Astrocyte of the spinal cord (primary cell): ENCODE measurements at places on chromosomes 6 and 20.

DNA sequence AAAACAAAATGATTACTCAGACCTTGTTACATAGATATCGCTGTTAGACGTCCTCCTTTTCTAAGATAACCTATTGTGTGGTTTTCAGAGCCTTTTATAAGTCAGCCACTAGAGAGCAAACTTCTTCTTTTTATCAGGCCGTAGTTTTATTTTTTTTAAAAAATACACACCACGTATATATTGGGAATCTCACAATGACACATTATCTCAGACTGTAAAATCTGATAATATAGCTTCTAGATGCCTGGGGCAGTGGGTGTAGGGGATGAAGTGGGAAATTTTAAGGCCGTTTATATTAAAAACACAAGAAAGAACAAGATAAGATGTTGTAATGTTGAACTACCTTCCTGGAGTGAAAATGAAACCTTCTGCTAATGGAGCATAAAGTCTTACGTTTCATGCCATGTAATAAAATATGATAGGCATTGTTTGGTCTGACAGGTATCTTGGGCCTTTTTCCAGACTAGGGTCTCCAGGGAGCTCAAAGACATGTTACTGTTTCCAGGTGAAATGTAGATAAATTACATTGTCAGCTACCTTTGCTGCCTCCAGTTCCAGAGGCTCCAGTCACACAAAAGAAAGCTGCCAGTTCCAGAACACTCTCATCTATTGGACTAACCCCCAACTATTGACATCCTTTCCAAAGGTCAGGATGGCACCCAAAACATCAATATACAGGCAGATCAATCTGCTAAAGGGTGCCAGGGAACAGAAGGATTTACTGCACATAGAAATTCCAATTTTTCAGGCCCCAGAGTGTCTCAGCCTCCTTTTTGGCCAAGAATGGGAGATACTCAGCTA lies 130.2 kb upstream of the AKIRIN2 start:
- DNase-seq: peak; percentile 56

- no peak for DNase-seq
These were observed 167.7 kb downstream of the ZNF217 start for GRCh38 chr20:53425941-53426340.

- no peak for DNase-seq
These were observed 63.2 kb downstream of the RAB44 start for GRCh38 chr6:36760685-36761435.

- no peak for DNase-seq
These were observed 38.5 kb downstream of the PANK2 start for GRCh38 chr20:3927486-3928291.

DNA sequence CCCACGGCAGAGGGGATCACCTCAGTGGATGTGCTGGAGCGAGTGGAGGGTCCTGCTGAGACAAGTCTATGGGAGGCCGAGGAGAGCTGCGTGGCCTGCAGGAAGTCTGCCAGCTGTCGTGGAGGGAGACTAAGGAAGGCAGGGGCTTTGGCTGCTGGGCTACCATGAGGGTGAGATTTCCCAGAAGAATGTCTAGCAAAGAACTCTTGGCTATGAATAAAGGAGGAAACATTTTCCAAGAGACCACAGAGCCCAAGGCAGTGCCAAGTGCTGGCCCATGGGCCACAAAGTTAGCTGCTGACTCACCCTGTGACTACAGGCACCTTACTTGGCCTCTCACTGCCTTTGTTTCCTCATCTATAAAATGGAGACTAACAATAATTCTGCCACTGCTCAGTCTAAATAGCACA lies 73.4 kb downstream of the PRDM1 start:
- DNase-seq: peak; percentile 96

DNA sequence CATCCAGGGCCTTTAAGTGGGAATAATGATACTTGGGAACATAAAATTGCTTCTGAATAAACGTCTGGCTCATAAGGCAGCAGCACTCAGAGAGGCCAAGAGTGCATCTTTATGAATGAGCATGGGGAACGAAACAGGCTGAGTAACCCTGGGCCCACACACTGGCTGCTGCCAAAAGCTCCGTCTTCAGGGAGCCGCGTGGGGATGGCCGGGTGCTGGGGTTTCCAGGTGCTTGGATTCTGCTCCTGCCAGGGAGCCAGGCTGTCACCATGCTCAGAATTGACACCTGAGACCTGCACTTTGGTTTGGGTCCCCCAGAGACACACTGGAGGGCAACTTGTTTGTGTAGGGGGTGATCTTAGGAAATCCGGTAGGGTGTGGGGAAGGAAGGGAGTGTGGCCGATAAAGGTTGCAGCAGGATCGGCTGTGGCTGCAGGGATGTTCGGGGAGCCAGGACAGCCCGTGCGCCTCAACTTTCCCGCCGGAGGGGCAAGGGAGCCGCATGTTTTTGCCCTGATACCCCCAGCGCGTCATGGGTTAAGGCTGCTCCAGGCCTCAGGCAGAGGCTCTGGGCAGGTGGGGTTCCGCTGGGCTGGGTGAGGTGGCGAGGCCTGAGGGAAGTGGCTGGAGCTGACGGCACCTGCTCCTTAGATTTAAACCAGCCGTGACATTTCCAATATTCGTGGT lies 101.8 kb downstream of the YTHDF1 start:
- DNase-seq: no peak

- no peak for DNase-seq
These were observed 22.5 kb upstream of the IYD start for GRCh38 chr6:150346346-150346745.

- DNase-seq: peak; percentile 13
These were observed 6.1 kb downstream of the UBD start for GRCh38 chr6:29553268-29554057.

GRCh38 chr6:170347975-170348374 lies 41.4 kb downstream of the FAM120B start:
- no peak for DNase-seq

DNA sequence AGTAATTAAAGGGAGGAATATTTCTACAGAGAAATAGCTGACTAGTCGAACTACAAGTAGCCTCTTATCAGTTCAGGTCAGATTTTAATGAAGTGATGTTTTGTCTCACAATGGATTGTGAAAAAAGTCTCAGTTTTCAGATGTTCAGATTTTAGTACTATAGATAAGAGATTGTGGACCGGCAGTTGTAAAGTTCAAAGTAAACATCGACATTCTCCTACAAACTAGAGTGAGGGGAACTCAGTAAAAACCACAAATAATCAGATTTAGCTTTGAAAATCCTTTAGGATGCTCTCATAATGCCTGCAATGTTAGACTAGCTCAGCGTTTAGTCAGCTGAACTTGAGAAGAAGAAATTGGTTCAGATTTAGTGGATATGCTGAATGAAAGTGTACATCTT lies 39.9 kb downstream of the RCAN2 start:
- DNase-seq: no peak

- DNase-seq: no peak
These were observed 134.3 kb downstream of the RTN4IP1 start for GRCh38 chr6:106495014-106495413.

- no peak for DNase-seq
These were observed 34.5 kb downstream of the TXLNB start for GRCh38 chr6:139257291-139257690.

- DNase-seq: peak; percentile 29
These were observed 69.0 kb downstream of the AFG1L start for GRCh38 chr6:108363889-108364313.

GRCh38 chr20:17107127-17107526 lies 119.7 kb upstream of the PCSK2 start:
- no peak for DNase-seq

- no peak for DNase-seq
These were observed 1.1 kb downstream of the TULP1 start for GRCh38 chr6:35511562-35511941.

DNA sequence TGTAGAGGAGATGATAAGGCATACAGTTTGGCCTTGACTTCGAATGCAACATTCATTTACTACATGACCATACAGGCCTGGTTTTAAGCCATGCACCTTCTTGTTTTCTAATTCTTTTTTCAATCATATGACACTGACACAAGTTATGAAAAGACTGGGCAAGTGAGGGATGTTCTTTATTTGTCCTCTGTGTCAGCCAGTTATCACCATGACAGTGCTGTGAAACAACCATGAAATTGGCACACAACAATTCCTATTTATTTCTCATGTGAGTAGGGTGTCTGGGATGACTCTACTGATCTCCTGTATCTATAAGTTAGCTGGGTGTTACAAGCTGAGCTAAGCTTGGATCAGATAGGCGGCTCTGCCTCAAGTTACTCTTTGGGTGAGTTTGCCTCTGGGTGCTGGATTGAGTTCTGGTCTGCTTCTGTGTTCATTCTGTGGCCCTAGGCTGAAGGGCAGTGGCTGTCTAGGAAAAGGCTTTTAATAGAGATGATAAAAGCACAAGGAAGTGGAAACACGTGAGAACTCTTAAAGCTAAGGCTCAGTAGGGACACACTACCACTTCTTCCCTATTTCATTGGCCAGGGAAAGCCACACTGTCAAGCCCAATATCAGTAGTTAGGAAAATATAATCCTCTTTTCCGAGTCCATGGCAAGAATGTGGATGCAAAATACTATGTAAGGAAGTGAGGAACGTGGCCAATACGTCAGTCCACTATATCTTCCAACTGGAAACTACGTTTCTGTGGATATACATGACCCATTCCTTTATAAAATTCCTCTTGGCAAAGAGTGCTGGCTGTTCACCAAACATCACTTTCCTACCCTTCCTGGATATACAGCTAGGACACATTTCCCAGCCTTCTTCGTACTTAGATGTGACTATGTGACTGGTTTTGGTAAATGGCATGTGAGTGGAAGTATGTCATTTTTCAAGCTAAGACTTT lies 126.2 kb upstream of the RNF24 start:
- no peak for DNase-seq

GRCh38 chr20:25669826-25670422 lies 26.7 kb downstream of the ZNF337 start:
- DNase-seq: peak; percentile 22

GRCh38 chr20:5065166-5065878 lies 54.4 kb downstream of the PCNA start:
- peak; percentile 39 for DNase-seq

GRCh38 chr20:7503501-7503900 lies 436.8 kb downstream of the HAO1 start:
- DNase-seq: no peak

GRCh38 chr20:49541733-49542513 lies 26.0 kb downstream of the PTGIS start:
- DNase-seq: peak; percentile 61

DNA sequence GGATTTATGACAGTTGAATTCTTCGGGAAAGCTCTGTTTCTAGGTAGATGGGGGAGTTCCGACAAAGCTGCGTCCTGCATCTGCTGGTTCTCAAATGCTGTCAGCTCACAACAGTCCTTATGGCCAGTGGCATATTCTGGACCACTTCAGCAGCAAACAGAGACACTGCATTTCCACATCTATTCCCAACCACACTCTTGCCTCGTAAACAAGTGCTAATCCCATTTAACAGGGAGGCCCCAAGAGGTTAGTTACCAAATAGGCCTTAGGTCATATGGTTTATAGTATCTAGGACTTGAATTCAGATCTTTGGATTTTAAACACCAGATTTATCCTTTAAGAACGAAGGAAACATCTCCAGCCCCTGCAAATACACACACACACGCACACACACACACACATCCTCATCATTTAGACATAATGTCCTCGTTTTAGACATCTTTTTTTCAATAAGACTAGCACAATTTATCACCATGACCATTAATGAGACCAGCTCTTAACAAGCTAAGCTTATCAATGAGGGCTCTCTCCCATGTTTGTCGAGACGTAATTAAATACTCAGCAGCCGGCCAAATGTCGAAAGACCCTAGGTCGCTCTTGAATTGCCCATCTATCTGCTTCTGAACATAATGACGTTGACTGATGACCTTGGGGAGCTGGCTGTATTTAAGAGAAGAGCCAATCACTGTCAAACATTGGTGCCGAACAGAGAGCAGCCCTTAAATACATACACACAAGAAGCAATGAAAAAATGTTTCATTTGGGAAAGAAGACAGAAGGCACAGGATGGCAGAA lies 84.5 kb downstream of the PSMG4 start:
- no peak for DNase-seq

- DNase-seq: peak; percentile 53
These were observed 48.6 kb upstream of the FABP7 start for GRCh38 chr6:122730775-122731386.

- DNase-seq: no peak
These were observed 276.3 kb downstream of the KIF16B start for GRCh38 chr20:16296931-16297330.

- peak; percentile 65 for DNase-seq
These were observed 818 bp upstream of the MDGA1 start for GRCh38 chr6:37698264-37699137.

- DNase-seq: peak; percentile 34
These were observed 43.6 kb upstream of the SLC32A1 start for GRCh38 chr20:38680500-38681306.

- DNase-seq: no peak
These were observed 1.5 kb downstream of the PRRT1 start for GRCh38 chr6:32149932-32150870.

DNA sequence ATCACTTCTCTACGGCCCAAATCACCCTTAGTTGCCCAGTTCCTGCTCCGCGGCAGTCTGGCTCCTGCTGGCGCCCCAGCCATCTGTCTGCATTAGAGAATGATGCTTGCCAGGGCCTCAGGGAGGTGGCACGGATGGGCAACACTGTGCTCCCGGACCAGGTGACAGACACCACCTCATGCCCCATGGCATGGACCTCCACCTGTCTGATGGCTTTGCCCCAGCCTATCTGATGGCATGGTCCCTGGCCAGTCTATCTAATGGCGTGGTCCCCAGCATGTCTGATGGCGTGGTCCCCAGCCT lies 18.8 kb upstream of the MRGBP start:
- no peak for DNase-seq

DNA sequence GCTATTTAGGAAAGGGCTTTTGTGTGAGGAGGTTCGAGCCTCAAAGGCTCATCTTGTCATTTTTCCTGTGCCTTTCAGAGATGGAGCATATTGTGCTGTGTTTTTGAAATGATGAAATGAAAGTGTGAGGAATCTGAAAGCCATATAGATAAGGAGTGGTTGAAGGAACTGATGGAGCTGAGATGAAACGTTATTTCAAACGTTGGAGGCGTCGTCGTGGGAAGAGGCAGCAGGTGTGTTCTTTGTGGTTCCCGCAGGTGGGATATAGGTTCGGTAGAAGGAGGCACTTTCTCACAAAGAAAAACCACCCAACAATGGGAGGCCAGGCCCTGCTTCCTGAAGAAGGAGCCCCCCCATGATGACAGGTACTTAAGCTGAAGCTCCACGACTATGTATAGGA lies 83.2 kb upstream of the SNAP25 start:
- DNase-seq: no peak
